ENCODE measurements at places on chromosomes 6 and 20.

GRCh38 chr6:89350281-89350966, 2.1 kb downstream of the UBE2J1 start:
- DNase-seq, result no peak

GRCh38 chr6:107683183-107683582, 140.9 kb downstream of the SCML4 start:
- no peak for DNase-seq

DNA sequence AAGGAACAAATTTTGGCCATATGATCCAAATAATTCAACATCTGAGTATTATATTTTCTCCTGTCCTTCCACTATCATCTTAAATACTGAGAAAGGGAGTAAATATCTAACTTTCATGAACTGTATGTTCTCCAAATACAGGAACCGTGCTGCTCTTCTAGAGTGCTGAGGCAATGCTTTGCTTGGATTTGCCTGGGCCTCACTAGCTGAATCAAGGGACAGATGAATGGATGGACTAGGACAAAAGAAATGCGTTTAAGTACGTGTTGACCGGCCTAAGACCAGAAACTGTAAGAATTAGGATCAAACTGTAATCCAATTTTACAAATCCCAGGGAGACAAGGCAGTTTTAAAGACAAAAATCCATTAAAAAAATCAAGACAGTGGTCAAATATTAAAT, 362.4 kb upstream of the RUNX2 start:
- no peak for DNase-seq

- no peak for DNase-seq
These were observed 50.3 kb upstream of the NAA20 start for GRCh38 chr20:19966840-19967239.

DNA sequence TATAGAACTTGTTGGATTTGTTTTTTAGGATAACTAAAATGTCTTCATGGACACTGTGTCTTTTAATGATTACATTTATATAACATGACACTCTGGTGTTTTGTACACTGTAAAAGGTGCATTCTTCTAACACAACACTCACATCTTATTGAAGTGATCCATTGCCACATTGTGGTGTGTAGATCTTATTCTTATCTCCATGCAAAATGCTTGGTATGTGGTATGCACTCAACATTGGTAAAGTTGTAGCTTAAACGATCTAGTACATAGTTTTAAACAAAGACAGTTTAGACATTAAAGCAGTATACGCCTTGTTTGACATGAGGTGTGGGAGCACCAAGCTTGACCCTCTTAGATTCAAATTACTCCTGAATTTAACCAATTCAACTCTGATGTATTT, 84.7 kb downstream of the SASH1 start:
- no peak for DNase-seq

DNA sequence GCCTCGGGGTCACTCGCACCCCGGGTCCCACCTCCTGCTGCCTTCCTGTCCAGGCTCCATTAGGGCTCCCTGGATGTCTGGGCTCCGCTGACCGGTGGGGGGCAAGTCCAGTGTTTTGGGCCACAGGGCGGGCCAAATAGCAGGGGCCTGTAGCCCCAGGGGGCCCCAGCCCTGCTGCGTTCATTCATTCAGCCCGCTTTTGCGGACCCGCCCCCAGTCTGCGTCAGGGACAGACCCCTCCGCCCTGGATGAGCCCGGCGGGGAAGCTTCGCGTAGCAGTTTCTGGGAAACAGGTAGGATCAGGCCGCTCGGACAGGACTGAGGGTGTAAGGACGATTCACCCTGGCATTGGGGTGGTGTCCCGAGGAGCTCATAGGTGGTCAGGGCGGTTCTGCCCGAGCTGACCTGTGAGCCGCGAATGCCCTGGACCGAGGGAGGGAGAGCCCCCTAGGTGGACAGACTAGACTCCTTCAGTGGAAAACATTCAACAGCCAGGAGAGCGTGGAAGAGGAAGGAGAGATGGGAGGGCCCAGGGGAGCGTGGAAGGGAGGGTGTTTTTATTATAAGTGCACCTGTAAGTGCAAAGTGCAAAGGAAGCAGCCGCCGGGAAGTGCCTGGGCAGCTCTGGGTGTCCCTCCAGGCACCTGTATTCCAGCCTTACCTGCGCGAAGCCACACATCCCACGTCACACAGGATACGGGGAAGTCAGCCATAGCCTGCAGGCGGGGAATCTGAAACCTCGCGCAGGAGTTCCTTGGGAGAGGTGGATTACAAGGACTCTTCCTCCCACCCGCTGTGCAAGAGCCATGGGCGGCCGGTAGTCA, 662 bp downstream of the ENTPD6 start:
- no peak for DNase-seq

DNA sequence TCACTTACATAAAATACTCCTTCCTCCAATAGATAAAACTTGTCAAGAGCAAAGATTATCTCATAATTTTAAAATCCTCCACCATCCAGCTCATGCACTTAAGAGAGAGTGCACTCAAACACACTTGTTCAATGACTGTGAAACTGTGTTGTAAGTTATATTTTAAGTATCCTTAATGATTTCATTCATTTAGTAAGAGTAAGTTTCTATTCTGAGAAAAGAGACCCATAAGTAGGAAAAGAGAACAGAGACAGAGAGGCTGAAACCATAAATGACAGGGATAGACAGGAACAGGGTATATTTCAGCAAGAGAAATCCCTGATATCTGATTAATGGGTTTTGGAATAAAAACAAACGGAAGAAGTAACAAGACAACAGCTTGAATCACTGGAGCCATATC, 8.2 kb downstream of the SSR1 start:
- no peak for DNase-seq

DNA sequence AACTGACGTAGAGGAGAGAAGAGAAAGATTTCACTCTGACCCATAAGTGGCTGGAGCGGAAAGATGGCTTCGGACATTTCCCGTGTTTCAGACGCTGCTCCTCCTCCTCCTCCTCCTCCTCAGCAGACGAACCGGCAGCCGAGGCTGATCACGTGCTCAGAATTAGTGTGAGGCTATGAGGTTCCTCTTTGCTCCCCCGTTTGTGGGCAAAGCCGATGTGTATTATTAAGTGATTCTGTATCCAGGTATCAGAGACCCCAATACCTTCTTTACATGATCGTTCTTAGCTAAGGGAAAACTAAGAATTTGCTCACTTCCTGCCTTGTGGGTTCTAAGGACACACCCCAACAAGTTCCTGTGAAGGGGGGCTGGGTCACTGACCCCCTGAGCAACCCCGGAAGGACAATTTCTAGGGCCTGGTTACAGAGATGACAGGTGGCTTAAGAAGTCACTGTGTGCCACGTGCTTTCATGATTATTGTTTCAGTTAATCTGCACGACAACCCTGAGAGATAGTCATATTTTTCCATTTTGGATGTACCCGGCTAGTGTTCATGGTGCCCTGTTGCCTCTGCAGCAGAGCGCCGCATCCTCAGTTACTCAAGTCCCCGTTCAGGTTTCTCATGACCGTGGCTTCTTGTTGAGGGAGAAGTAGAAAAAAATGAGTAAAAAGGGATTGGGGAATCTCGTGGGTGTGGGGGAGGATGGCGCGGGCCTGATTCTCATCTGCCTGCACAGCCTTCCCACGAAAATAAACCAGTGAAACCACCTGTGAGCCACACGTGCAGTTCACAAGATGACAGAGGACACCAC, 671.8 kb downstream of the QKI start:
- DNase-seq, result no peak

DNA sequence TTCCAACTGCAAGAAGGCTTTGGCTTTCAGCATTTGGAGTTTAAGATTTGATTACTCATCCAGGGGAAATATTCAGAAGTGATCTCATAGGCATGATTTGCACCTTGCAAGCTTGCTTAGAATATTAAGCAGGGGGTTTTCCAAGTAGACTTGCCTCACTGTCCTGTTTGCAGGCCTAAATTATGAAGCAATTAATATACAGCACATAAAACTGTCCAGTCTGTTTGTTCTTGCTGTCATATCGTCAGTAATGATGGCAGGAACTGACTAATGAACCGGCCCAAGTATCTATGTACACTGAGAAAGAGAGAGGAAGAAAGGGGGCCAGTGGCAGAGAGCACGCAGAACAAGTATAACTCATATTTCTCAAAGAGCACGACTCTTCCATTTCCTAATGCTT, 212.5 kb upstream of the SUPT3H start:
- no peak for DNase-seq

GRCh38 chr6:11328613-11329247, 96.3 kb upstream of the NEDD9 start:
- no peak for DNase-seq

DNA sequence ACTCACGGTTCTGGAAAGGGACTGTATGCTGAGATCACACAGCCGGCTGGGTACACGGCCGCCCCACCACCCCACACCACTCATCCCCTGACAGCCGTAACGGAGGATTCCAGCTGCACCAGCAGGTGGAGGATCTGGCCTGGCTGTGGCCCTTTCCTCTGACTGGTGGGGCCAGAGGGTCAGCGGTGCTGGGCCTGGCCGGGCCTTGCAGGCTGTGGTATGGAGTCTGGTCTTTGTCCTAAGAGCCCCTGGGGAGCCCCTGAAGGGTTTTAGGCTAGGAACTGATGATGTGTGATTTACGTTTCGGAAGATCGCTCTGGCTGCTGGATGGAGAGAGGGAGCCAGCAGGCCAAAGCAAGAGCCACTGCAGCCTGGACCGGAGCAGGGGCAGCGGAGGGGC, 26.6 kb downstream of the NOL4L start:
- DNase-seq, result no peak

GRCh38 chr6:21539621-21540100, 53.9 kb upstream of the SOX4 start:
- no peak for DNase-seq

DNA sequence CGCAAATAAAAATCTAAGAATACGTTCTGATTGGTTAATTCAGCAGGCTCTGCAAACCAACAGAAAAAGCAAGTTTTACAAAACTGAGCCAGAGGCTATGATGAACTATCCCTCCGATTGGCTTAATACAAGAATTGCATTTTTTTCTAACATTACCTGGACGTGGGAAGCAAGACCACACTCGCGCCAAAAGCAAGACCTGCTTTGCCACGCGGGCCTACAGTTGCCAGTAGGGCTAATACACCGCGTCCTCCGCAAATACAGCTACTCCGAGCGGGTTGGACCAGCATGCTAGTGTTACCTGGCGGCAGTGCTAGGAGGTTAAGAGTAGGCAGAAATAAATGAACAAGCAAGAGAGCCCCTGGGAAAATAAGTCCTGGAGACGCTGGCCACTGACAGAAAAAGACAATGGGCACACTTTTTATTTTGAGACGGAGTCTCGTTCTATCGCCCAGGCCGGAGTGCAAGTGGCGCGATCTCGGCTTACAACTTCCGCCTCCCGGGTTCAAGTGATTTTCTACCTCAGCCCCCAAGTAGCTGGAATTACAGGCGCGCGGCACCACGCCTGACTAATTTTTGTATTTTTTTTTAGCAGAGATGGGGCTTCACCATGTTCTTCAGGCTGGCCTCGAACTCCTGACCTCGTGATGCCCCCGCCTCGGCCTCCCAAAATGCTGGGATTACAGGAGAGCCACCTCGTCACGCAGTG, 131.9 kb upstream of the BTN3A2 start:
- no peak for DNase-seq

DNA sequence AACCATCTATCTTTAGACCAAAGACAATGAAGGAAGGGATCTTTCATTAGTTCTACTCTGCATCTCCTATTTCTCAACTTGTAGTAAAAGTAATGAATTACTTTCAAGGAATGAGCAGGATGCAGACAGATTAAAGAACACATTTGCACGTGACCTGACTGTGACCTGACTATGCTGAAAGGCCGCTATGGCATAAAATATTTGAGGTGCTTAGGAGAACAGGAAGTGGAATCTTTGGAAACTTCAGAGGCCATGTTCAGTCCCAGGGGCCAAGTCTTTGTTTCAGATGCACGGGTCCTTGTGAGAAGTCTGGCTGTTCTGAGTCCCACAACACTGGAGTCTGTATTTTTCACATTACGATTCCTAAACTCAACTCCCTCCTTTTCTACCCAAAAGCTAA, 41.0 kb downstream of the NINL start:
- DNase-seq, result no peak

DNA sequence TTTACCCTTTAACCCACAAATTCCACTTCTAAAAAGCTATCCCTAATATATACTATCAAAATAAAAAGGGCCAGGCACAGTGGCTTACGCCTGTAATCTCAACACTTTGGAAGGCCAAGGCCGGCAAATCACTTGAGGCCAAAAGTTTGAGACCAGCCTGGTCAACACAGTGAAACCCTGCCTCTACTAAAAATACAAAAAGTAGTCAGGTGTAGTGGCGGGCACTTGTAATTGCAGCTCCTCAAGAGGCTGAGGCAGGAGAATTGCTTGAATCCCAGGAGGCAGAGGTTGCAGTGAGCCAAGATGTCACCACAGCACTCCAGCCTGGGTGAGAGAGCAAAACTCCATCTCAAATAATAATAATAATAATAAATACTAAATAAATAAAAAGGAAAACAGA, 82.5 kb downstream of the TRIM27 start:
- no peak for DNase-seq

DNA sequence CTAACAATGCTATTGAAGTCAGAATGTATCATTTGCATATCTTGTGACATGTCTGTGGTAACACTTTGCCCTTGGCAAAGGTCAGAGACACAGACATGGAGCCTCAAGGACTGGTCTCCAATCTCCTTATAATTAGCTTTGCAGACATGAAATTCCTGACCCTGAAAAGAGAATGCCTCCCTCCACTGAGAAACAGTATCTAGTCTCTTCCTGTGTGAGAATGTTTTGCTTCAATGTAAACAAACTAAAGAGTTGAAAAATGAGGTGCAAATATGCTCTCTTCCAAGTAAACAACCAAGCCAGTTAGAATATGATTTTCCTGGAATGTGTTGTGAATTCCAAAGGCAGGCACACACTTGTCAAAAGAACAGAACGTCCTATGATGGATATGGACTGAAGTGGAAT, 407.1 kb upstream of the MARCKS start:
- DNase-seq, result no peak

DNA sequence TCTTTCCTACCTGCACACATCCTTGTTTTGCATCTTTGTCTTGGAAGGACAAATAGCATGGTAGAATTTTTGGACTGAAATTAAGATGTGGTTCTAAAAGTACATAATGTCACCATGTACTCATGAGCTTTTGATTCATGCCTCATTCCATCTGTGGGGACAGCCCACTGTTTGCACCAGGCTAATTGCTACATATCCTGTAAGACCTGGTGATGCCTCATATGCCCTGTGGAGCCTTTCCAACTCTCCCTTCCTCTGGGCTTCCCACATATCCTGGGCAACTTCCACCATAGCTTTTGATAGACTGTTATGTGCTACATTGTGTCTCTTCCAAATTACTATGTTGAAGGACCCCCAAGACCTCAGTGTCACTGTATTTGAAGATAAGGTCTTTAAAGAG, 213.6 kb upstream of the PREP start:
- no peak for DNase-seq

DNA sequence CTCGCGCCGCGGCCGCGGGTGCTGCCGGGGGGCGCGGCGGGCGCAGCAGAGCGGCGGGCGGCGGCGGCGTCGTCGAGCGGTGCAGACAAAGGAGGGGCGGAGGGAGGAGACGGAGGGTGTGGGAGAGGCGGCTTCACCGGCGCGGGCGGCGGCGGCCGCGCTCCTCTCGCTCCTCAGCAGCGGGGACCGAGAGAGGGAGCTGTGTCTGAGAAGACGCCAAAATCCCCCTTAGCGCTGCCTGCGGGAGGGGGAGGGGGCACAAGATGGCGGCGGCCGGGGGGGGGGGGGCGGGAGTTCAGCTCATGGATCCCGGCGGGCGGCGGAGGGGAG, 296 bp downstream of the ADNP start:
- DNase-seq, result no peak

All from activated CD4-positive, alpha-beta T cell treated with anti-CD3 and anti-CD28 coated beads, Interleukin-2, amount 50 U/mL, for 24 hours (primary cell).